ENCODE measurements at places on chromosomes 7 and 10.

DNA sequence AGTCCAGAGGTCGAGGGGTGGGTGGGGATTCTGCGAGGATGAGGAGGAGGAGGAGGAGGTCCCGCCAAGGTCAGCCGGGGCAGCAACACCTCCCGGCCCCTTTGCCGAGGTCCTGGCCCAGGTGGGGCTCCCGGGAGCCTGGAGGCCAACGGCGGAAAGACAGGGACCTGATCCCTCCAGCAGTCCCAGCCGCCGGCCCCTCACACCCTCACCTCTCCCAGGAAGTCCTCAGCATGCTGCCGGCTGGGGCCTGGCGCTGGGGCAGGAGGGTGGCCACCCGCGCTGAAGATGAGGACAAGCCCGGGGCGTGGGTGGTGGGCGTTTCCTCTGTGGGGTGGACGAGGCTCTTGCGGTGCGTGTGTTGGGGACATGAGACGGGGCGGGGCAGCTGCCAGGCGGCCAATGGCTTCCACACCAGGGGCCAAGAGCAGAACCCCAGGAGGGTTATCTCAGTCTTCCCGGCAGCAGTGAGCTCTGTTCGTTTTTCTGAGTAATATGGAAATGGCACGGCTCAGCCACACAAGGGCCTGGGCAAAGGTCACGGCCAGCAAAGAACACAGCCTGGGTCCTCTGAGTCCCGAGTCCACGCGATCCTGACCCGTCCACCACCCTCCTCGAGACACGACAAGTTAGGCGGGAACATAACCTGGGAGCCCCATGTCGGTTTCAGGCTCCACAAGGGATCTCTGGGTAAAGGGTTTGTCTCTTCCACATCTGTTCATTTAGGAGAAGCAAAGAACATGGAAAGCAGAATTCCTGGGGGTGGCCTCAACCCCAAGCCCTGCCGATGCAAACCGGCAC is 82.9 kb upstream of the PDGFA start:
- DNase-seq, result peak; percentile 17

GRCh38 chr7:87226495-87226894 is 7.0 kb upstream of the TMEM243 start:
- no peak for DNase-seq

GRCh38 chr10:86693721-86694369 is 25.5 kb downstream of the LDB3 start:
- DNase-seq, result peak; percentile 81

- no peak for DNase-seq
These were observed 179.1 kb upstream of the STEAP4 start for GRCh38 chr7:88485821-88486220.

GRCh38 chr7:29795696-29796580 is 10.4 kb upstream of the WIPF3 start:
- DNase-seq, result peak; percentile 13
